ENCODE measurements at places on chromosomes 1 and 21.

DNA sequence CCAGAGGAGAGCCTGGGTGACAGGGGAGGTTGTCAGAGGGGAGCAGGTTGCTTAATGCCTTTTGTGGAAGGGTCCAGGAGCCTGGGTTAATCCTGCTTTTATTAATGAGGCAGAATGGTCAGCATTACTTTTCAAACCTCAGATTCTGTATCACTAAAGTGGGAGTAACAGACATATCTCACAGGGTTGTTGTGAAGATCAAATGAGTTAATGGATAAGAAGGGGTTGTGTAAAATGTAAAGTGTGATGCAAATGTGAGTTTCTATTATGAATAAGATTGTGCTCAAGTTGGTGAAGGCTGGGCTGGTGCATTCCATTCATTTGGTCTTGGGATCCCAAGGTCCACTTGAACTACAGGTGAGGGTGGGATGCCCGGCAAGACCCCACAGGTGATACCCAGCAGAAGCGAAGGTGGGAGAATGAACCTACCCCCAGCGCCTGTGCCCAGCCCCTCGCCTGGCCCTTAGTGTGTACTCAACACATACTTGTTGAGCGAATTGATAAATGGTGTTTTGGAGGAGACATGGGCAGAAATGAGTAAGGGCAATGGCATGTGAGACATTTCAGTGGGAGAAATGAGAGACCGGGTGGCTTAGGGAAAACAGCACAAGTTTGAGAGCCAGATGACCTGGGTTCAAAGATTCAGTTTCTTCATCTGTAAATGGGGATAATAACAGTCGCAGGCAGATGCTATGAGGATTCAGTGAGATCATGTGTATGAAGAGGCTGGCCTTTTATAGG, 6.2 kb downstream of the SLC26A9 start:
- no peak for DNase-seq

GRCh38 chr1:110100335-110100734, 11.9 kb upstream of the UBL4B start:
- DNase-seq, result no peak

DNA sequence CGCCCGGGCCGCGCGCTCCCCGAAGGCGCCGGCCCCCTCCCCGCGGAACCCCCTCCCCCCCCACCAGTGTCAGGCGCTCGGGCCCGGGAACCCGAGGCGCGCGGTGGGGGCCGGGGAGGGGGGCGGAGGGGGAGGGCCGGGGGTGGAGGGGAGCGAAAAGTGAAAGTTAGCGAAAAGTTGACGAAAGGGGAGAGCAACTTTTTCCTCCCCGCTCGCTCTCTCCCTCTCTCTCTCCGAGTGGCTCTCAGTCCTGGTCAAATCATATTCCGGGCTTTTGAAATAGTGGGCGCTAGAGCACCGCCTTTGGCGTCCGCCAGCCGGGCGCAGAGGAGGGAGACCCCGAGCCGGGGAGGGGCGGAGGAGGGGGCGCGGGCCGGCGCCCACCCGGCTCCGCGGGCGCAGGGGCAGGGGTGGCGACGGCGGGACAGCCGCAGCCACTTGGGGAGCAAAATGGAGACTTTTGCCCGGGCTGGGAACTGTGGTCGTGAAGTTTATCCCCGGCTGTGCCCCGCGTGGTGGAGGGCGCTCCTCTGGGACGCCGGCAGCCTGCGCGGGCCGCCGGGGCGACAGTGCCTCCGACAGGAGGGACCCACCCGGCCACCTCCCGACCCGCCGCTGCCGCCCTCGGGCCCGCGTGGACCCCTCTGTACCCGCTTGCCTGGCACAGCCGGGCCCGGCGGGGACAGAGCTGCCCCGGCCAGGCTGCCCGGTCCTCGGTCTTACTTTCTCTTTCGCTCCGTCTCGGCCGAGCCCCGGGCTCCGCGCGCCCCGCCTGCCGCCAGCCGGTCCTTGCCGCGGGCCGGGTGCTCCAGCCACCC, 697 bp downstream of the PRDM16 start:
- no peak for DNase-seq

DNA sequence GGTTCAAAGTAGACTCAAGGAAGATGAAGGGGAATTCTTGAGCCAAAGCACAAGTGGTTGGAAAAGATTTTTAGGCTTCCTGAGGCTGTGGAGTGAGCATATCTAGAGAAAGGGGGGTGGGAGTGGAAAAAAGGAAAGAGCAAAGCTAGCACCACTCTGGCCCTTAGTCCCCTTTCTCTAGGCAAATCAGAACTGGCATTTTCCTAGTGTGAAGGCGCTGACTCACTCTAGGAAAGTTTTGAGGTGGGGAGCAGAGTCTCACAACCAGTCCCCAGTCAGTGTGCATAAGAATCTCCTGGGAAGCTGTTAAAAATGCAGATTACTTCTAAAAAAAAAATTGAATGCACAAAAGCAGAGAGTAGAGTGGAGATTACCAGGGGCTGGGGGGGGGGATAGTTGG, 3.4 kb upstream of the GPR89B start:
- no peak for DNase-seq

- no peak for DNase-seq
Observed at GRCh38 chr1:218395916-218396315, 50.8 kb downstream of the TGFB2 start.

- DNase-seq, result no peak
Observed at GRCh38 chr21:20789729-20790500, 208.3 kb upstream of the NCAM2 start.

- DNase-seq, result no peak
Observed at GRCh38 chr1:97505289-97505688, 415.5 kb downstream of the DPYD start.

- DNase-seq, result peak; percentile 33
Observed at GRCh38 chr1:225474986-225475820, 47.4 kb upstream of the LBR start.

GRCh38 chr1:244896550-244896949, 32.2 kb upstream of the HNRNPU start:
- peak; percentile 54 for DNase-seq

DNA sequence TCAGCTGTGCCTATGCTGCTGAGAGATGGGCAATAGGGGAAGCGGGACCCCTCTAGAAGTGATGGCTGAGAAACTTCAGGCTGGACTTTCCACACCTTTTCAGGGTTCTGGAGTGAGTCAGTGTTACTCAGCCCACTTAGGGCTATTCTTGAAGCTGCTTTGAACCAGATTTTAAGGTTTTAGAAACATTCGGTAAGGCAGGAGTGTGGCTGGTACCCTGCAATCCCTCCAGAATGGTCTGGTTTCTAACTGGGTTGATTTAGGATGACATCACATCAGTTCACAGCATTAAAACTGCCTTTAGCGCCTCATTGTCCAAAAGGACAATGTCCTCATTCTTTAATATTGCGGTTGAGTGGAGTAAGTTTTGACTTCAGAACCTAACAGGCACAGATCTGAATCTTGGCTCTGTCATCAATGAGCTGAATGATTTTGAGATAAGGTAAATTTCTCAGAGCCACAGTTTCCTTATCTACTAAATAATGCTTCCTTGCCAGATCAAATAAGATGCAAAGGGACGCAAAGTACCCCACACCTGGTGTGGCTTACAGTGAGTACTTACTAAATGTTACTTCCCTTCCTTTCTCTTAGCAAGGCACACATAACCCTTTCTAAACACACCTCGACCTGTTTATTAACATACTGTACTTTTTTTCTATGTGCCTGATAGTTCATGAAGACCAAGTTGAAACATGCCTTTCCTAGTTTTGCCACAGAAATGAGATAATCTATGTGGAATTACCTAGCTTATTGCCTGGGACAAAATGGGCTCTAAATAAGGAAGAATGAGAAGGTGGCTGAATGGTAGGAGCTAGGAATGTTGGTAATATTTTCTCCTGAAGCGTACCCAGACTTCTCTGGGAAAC, 209.8 kb downstream of the ROR1 start:
- no peak for DNase-seq

GRCh38 chr1:223466151-223466550, 72.9 kb downstream of the CCDC185 start:
- no peak for DNase-seq

GRCh38 chr1:107793896-107794453, 171.0 kb downstream of the VAV3 start:
- DNase-seq, result no peak

DNA sequence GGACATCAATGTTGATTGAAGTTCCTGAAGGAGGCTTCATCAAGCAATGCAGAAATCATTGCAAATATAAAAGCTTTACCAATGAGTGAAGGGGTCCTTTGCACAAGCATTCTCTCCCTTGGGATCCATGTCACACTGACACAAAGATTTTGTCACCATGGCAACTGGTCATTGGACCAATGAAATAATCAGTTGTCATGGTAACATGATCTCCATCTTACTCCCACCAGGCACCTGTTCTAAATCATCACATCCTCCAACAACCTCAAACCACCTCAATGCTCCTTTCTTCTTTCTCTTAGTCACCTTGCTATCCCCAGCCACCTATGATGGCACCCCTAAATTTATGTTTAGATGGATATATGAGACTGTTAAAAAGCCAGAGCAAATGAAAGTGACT, 13.5 kb upstream of the FOXJ3 start:
- no peak for DNase-seq

DNA sequence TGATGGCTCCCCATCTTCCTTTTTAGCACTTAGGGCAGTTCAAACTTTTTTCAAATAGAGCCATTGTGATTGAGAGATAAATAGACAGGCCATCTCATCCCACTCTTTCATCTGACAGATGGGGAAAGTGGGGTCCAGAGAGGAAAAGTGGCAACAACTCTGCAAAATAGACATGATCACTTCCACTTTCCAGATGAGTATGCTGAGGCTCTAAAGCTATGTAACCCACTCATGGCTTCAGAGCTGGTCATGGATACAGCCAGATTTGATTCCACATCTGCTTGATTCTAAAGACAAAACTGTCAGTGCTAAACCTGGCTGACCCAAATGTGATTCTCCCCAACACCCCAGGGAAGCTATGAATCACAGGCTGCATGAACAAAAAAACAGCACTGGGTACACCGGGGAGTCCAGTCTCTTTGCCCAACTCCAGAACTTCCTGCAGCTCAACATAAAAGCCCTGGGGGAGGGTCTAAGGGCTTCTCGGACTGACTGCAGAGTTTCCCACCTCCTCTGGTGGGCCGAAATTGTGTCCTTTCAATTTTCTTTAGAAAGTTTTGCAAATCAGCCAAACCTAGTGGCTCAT, 59.3 kb downstream of the PLPP3 start:
- no peak for DNase-seq

DNA sequence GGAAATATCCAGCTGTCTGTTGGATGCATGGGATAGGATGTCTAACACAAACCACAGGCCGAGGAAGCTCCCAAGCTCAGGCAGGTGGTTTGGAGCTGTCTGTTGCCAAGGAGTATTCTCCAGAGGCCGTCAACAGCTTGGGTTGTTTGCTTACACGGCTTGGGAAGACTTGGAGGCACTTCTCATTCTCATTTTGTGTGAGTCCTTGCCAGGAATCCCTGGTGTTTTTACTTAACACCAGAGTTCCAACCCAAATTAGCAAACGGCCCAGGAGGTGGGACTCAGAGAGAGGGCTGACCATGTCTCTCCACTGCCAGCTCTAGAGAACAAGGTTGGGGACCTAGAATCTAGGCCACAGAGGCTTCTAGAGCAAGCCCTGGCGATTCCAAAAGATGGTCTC, 72.7 kb upstream of the FAM20B start:
- no peak for DNase-seq

GRCh38 chr1:48039088-48040054, 42.2 kb upstream of the TRABD2B start:
- no peak for DNase-seq

- no peak for DNase-seq
Observed at GRCh38 chr1:241716915-241717656, 65.0 kb downstream of the WDR64 start.

GRCh38 chr1:178057912-178058534, 35.9 kb upstream of the RASAL2 start:
- no peak for DNase-seq

GRCh38 chr21:41283211-41283818, 33.3 kb upstream of the FAM3B start:
- peak; percentile 65 for DNase-seq

DNA sequence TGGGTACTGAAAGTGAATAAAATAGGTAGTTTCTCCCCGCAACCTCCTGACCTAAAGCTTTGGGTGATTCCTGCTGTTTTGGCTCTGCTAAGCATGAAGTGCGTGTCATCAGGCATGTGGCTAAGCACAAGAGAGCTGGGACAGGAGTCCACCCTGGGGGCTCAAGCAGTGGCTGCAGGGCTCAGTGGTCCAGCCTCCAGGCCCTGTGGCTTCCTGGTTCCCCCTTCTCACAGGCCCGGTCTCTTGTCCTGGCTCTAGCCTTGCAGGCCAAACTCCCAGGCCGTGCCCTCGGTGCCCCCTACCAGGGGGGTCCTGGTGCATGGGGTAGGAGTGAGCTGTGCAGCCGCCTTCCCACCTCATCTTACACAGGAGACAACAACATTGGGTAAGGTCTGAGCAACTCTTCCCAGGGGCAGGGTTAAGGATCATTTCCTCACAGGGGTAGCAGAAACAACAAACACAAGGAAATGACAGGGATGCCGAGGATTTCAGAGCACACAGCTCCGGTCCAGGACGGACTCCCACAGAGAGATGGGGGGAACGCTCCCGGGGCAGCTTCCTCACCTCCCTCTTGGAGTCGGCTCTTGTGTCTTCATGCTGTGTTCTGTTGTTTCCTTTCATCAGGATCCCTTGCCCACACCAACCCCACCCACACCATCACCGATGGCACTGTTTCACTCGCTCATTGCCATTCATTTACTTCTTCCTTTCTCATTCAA, 19.8 kb upstream of the SLC2A1 start:
- no peak for DNase-seq

DNA sequence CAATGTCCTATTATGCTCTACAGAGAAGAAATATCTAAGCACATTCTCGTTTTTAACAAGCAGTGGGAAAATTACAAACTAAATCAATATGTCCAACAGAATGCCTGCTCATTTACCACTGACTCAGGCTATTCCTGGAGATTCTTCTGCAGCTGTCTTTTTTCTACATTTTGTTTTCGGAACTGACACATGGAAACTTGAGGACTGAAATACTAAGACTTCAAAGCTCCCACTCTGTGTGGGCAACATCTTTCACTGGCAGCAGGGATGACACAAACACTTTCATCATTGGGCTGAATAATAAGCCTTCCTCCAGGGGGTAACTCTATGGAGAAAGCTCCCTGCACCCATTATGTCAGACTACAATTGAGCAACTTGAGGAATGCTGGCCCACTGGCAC, 175.5 kb upstream of the NCAM2 start:
- no peak for DNase-seq

- no peak for DNase-seq
Observed at GRCh38 chr1:218284377-218284916, 646 bp upstream of the RRP15 start.

DNA sequence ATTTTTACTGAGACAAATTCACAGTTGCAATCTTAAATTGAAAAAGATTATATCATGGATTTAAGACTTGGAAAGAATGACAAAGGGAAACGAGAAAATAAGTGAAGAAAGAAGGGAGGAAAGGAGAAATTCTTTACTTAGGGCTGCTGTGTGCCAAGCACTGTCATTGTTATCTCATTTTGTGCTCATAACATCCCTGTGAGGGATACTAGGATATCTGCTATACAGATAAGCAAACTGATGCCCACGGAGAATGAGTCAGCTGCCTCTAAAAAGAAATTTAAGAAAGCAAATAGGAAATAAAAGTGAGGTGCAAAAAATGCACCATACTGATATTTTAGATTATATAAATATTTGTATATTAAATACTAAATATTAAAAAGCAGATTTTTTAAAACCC, 183.6 kb upstream of the NR5A2 start:
- no peak for DNase-seq

- no peak for DNase-seq
Observed at GRCh38 chr1:43340559-43340958, 2.9 kb downstream of the MPL start.

GRCh38 chr1:154429118-154429517, 24.0 kb downstream of the IL6R start:
- DNase-seq, result no peak

Data from AG04450 (cell line).